ENCODE measurements at places on chromosomes 1 and 21.

GRCh38 chr1:245334827-245335490, 180.2 kb downstream of the KIF26B start:
- no peak for DNase-seq

GRCh38 chr1:201709564-201710295, 119.2 kb upstream of the IPO9 start:
- peak; percentile 35 for DNase-seq

GRCh38 chr1:27117733-27118439, 37.0 kb downstream of the SLC9A1 start:
- DNase-seq = no peak

DNA sequence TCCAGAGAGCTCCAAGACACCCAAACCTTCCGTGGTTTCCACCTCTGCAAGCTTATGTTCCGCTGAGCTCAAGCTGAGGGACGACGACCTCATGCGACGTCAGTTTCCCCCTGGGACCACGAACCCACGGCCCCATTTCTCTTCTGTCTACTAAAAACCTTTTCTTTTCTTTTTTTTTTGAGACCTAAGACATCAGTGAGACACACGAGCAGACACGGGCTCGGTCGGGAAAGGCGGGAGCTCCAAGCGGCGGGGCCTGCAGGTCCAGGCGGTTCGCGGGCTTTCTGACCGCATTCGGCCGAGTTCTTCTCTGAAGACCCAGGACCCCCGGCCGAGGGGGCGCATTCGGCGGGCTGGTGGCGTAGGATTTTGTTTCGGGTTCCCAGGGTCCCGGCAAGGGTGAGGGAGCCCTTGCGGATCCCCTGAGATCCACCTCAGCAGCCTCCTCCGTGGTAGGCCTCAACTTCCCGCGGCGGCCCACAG, 402 bp downstream of the C21orf58 start:
- DNase-seq = no peak

GRCh38 chr1:230848235-230848634, 20.1 kb downstream of the C1orf198 start:
- DNase-seq = no peak

DNA sequence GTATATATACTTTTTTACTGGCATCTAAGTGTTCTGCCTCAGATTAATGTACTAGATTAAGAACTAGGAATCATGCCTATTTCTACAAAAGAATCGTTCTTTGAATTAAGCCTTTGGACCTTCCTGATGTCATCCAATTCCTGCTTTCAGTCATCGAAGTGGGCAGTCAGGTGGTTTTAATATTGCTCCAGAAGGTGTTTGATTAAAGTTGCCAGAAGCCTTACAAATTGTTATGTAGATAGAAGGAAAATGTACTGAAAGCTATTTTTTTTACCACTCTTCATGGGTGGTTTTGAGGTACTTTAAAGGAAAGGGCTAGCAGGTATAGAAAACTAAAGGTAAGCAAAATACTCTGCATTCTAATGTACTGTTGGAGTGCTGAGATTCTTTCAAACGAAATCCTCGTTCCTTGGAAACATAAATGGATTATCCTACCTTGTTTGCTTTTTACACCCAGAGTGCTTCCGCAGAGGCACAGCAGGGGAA, 716 bp downstream of the CTBS start:
- DNase-seq = no peak

DNA sequence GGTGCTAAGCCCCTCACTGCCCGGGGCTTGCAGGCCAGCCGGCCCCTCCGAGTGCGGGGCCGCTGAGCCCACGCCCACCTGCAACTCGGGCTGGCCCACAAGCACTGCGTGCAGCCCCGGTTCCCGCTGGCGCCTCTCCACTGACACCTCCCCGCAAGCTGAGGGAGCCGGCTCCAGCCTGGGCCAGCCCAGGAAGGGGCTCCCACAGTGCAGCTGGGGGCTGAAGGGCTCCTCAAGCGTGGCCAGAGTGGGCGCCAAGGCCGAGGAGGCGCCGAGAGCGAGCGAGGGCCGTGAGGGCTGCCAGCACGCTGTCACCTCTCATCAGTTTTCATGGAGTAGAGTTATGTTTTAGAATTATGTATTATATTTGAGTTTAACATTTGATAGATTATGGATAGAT, 176.5 kb upstream of the FAM78B start:
- no peak for DNase-seq

DNA sequence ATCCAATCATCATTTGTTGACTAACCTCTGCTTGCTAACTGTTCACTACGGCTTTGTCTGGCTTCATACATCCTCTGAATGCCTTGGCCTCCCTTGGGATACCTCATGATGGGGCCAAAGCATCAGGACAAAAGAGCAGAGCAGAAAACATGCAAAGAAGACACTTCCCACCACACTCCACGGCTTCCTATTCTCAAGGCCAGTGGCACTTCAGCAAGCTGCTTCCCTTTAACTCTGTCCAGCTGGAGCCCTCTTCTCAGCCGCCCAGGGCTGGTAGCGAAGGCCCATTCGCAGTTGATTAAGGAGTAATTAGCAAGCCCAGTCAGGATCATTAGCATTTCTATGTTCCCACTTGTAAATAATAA, 224.3 kb upstream of the FGGY start:
- DNase-seq = peak; percentile 15

GRCh38 chr1:159868766-159869165, 6.3 kb upstream of the VSIG8 start:
- no peak for DNase-seq

GRCh38 chr1:50710099-50710498, 250.0 kb downstream of the FAF1 start:
- no peak for DNase-seq

DNA sequence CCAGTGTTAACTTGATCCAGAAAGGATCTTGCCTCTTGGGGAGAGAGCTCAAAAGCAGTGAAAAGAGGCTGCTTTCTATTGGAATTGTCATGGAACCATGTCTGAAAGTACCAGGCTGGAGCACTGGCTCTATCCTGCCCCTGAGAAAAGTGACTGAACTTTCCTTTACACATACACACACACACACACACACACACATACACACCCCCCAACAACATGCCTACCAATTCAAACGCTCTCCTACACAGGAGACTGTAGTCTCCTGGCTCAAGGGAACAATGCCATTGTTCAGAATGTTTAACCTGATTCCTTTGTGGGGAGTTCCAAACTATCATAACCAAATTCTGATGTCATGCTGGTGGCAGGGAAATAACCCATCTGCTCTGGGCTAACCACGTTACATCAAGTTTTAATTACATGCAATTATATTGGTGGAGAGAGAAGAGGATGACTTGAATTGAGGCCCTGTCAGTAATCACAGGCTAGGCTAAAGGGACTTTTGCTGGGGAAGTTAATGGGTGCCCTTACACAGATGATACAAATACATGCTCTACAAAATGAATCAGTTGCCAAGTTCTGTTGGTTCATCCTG, 52.3 kb upstream of the DUSP10 start:
- no peak for DNase-seq

DNA sequence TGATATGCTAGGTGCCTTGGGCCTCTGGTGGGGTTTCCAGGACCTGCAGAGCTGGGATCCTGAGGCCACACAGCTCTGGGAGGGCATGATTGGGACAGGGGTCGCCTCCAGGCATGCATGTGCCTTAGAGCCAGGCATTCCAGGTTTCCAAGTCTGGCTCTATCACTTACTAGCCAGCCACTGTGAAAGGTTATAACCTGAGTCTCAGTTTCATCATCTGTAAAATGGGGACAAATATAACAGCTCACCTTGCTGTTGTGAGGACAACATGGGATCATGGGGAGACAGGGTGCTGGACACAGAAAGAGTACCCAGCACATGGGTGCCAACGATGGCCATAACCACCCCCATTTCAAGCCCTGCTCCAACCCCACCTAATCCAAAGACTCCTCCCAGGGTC, 2.7 kb downstream of the CHI3L1 start:
- no peak for DNase-seq

DNA sequence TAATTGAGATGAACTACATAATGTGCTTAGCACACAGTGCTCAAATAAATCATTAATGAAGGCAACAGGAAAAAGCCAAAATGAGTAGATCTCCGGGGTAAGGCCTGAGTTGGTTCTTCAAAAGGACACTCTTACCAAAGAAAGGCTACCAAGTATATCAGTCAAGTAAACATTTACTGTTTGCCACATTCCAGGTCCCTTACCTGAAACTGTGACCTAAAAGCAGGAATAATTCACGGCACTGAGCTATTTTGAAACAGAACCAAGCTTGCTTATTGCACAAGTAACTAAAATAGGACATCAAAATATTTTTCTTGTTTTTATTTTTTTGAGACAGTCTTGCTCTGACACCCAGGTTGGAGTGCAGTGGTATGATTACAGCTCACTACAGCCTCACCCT, 2.0 kb upstream of the PITHD1 start:
- no peak for DNase-seq

- DNase-seq = no peak
These were observed 960.0 kb downstream of the PLA2G4A start for GRCh38 chr1:187788718-187789117.

DNA sequence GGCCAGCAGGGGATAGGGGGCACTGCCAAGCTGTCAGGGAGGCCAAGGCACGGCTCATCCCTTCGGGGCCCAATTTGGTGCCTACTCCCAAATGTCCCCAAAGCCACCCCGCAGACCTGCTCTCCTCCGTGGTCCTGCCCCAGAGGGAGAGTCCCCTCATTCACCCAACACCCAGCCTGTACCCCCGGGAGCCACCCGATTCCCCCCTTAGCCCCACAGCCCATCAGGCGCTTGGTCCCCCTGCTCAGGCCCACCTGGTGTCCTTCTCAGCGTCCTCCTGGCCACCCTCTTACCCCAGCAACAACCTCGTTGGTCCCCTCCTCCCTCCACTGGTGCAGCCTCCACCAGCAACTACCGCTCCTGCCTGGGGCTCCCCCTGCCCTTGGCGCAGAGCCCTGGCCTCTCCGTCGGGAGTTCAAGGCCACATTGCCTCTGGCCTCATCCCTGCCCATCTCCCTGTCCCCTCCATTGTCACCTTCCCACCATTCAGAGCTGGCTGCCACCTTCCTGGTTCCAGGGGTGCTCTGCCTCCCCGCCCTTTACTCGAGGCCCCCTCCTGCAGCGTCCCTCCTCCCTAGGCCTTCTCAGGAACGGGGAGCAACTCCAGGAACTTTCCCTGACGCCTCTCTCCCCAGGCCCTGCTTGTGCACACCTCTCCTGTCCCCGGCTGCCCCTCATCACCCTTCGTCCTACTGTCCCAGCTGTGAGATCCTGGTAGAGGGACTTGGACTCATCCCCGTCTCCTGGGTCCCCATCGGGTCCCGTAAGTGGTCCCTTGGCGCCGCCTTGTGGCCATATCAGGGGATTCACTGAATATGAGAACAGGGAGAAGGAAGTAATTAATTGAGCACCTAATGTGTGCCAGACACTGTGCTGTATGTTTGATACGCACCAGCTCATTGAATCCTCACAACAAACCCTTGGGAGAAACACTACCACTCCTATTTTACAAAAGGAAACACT, 73.9 kb downstream of the RAP1GAP start:
- no peak for DNase-seq

DNA sequence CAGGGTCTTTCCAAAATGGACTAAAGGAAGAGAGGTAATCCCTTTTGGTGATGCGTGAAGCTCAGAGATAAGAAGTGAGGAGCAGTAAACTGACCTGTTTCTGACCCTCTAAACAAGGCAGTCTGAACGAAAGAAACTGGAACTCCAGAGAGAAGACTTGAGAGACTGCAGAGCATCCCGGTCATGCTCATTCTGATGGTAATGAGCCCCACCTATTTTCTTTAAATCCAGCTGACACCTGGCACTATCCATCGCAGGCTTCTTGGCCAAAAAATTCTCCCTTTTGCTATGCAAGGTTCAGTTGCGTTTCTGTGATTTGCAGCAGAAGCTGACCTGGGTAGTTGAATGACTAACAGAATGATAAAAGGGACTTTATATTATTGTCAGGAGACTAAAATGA, 105.9 kb upstream of the KCNK2 start:
- no peak for DNase-seq

Measured in GDM1 (cell line).